Small intestine (tissue), 16 donors: ENCODE measurements at places on chromosomes 12 and 14.

DNA sequence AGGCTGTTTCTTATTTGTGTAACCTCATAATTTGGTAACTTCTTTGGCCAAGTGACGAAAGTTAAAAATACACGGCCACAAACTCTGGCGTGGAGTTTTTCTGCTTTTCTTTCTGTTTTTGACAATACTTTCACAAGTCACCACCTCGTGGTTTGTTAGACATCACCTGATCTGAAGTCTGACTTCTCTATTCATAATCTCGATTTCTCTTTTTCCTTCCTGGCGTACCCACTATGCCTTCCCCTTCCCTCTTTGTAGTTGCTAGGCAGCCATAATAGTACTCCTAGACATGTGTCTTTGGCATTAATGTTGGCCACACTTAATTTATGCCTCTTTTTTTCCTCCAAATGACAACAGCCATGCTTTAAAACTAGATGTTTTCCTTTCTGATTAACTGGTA lies 97.6 kb downstream of the POLR3B start:
- DNase-seq: no peak

DNA sequence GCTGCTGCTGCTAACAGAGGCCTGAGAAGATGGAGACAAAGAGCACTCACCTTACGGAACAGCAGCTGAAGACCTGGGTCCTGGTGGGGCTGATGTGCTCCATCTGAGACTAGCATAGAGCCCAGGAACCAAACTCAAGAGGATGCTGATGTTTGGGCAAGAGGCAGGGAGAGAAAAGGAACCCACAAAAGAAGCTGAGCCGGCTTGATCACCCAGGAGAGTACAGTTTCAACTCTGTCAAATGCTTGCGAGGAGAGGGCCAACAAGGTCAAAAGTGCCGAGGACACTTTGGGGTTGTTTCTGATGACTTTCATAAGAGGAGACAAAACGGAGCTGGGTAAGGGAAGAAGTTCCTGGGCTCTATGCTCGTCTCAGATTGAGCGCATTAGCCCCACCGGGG lies 17.3 kb upstream of the NT5DC3 start:
- no peak for DNase-seq

- DNase-seq: peak; percentile 75
These were observed 6.1 kb downstream of the SDR39U1 start for GRCh38 chr14:24436355-24437019.

GRCh38 chr12:124537525-124538193 lies 29.8 kb downstream of the NCOR2 start:
- no peak for DNase-seq

GRCh38 chr12:101763246-101763931 lies 24.1 kb upstream of the SYCP3 start:
- DNase-seq: no peak

DNA sequence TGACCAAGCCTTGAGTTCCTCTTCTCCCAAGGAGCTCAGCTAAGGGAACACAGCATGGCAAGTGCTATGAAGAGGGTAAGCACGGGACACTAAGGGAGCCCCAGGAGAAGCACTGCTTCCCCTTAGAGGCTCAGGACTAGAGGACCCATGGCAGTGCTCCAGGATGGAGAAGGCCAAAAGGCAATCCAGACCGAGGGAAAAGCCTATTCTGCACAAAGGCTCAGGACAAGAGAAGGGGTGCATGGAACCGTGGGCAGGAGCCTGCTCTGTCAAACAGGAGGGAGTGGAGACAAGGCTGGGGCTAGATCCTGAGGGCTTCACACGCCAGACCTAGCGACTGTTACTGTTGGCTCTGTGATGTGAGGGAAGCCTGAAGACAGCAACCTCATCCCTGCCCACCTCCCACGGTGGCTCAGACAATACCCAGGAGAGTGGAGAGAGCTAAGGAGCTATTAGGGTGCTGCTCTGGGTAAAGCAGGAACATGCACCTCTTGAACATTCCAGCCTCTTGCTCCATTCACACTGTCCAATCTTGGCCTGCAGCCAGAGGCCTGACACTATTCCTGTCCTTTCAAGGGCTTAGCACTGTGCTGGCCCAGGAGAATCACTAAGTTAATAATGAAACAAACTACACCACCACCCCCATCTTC lies 24.2 kb downstream of the OTUB2 start:
- DNase-seq: no peak

DNA sequence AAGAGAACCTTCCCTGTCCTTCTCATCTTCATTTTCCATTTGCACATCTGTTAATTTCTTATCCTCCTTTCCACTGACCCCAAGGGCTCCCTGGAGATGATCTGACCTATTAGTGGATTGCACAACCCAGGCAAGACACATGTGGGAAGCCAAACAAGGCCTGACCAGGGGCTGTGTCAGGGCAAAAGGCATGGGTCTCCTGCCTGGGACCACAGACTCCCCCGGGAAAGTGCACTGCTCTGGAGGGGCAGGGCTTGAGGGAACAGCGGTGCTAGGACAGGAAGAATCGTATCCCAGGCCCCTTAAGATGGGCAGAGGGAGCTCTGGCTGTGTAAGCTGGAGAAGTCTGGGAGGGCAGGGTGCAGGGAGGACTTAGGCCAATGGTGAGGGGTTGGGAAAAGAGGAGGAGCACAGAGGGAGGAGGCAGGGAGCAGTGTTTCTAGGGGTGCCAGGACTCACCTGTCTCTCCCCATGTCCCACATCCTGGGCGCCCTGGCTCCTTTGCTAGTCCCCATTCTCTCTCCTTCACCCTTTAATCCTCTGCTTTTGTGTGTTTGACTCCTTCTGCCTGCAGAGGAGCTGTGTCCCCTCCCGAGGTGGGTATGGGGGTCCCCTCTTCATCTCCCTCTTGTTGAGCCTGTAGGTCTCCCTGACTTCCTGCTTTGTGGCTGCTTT lies 25.3 kb downstream of the PLEKHG3 start:
- no peak for DNase-seq

GRCh38 chr12:115657081-115658013 lies 620.1 kb downstream of the MED13L start:
- DNase-seq: no peak

DNA sequence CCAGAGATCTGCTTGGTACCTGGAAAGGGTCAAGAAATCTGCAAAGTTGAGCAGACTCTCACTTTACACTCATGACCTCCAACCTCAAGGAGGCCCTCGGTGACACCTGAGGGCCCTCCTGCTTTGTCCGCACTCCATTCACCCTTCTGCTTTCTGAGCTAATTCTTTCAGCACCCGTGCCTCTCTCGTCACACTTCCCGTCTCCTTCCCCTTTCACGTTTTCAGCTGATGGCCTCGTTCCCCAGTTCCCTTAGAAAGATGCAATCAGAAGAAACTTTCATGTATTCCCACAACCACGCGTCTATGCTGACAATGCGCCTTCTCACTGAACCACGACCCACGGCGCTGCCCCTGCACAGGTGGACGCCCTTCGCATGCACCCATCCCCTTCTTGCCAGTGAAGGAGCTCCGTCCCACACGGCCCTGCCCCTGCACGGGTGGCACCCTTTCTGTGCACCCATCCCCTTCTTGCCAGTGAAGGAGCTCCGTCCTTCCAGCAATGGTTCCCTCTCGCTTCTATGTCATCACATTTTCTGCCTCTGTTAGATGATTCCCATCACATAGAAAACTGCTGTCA lies 340.1 kb upstream of the FKBP4 start:
- no peak for DNase-seq

DNA sequence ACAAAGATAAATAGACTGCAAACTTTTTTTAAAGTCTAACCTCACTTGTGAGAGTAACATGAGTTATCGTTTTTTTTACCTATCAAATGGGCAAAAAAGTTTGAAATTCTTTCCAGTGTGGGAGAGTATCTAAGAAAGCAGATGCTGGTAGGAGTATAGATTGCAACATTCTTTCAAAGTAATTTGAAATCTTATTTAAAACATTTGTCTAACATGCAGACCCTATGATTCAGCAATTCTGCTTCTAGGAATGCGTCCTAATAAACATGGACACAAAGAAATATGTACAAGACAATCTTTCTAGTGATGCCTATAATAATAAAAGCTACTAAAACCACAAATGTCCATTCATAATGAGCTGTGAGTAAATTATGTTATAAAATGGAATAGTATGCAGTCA lies 110.4 kb upstream of the TMCC3 start:
- DNase-seq: no peak

DNA sequence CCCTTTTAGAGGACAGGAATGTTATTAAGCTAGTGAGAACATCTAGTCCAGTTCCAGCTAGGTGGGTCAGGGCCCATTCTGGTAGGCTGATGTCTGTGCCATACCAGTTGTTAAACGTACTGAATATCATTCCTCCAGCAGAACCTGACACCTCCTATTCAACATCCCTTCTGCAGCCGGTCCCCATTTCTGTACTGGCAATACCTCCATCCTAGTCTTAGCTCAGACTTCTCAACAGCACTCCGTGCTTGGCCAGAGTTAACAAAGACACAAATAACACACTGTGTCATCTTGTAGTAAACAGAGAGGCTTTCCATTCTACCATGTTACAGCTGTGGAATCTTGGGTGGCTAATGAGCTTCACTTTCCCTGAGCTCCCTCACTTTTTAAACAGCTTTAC lies 94.3 kb upstream of the PDE3A start:
- peak; percentile 2 for DNase-seq

GRCh38 chr12:100564090-100564489 lies 9.4 kb upstream of the GAS2L3 start:
- no peak for DNase-seq

DNA sequence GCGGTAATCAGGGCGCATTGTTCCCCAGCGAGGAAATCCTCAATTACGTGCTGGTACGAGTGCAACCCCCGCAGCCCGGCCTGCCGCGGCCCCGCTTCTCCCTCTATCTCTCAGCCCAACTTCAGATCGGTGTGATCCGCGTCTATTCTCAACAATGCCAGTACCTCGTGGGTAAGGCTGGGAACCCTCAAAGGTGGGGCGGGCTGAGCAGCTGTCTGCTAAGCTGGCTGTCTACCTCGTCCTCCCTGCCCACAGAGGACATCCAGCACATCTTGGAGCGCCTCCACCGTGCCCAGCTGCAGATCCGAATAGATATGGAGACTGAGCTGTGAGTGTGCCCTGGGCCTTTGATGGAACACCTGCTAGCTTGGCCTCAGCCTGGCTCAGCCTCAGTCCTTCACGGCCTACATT lies 996 bp downstream of the REC8 start:
- DNase-seq: no peak

DNA sequence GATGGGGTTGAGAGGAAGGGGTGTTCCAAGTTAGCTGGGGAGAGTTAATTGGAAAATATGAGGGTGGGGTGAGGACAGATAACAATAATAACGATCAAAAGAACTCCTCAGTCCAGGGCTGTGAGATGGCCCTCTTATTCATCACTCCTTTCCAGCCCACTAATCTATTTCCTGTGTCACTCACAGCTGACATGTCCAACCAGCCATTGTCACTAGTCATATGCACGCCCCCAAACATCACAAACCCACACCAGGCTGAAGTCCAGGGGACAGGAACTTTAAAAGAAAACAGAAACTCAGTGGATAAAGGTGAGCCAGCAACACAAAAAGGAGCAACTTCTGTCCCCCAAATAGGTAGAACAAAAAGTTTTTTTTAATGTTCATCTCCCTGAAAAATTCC lies 911 bp downstream of the CALCOCO1 start:
- peak; percentile 22 for DNase-seq

DNA sequence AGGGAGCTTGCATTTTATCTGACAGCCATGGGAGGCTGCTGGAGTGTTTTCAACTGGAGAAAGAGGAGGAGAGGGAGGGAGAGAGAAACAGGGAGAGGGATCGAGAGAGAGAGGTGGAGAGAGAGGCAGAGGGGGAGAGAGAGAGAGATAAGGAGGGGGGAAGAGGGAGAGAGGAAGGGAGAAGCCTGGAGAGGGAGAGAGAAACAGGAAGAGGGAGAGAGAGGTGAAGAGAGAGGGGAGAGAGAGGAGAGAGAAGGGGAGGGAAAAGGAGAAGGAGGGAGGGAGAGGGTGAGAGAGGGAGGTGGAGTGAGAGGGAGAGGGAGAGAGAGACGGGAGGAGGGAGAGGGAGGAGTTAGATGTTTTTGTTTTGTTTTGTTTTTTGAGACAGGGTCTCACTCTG lies 45.6 kb downstream of the DNAH10 start:
- DNase-seq: no peak

- no peak for DNase-seq
These were observed 583 bp upstream of the LEMD3 start for GRCh38 chr12:65168681-65169319.

DNA sequence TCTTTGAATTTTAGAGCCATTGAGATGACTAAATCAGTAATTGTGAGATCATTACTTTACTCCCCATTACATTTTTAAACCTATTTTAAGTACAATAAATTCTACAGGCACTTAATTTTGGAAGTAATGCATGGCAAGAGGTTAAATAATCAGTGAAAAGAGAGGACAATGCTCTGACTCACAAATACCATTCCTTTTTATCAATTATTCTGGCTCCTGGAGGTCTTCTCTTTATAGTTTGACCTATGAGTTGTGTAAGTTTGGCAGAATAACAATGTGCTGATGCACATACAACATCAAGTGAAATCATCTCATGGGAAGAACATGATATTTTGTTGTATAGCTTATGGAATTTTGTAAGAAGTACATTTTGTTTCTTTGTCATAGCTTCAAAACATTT lies 166.7 kb downstream of the TMTC3 start:
- no peak for DNase-seq
